T-helper 1 cell (primary cell): ENCODE measurements at places on chromosomes 2 and 18.

DNA sequence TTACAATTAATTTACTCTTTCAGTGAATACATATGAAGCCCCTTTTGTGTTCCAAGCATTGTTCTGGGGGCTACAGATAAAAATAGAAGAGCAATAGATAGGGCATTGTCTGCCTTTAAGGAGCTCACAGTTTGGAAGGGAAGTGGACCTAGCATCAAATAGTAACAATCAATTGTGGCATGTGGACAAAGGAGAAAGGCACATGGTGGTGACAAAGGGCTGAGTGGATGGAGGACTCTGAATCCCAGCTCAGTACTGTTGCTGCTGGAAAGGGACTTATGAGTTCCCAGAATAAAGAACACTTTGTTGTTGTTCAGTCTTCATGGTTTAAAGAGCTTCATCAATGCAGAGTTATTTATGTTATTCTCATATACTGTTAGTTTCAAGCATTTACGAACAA is 217.7 kb downstream of the HRH4 start:
- DNase-seq, result no peak

DNA sequence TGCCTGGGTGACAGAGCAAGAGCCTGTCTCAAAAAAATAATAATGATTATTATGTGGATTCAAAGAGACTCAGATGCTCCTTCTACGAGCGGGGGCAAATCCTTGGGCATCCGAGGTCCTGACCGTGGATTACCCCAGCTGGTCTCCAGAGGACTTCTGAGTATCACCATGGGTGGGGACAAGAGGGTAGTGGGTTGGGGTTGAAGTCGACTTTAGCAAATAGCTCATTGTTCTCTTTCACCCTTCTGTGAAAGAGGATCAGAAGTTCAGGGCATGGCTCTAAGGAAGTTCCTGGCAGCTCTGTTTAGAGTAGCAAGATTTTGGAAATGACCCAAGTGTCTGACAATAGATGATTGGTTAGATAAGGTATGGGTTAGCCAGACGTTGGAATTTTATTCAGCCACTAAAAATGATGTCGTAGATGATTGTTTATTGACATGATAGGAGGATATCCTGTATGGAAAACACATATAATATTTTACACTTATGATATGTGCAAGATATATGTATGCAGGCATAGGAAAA is 59.0 kb upstream of the SPRED2 start:
- DNase-seq, result no peak

GRCh38 chr18:73690222-73690621 is 457.4 kb downstream of the FBXO15 start:
- DNase-seq, result no peak

GRCh38 chr18:79062806-79063205 is 6.4 kb upstream of the ATP9B start:
- no peak for DNase-seq

GRCh38 chr2:215191477-215191876 is 53.1 kb upstream of the ABCA12 start:
- DNase-seq, result no peak

- no peak for DNase-seq
Observed at GRCh38 chr2:50620783-50621182, 411.1 kb downstream of the NRXN1 start.

- no peak for DNase-seq
Observed at GRCh38 chr2:85865539-85866164, 23.1 kb downstream of the ST3GAL5 start.

GRCh38 chr2:100427627-100428258 is 10.3 kb upstream of the CHST10 start:
- DNase-seq, result peak; percentile 23

DNA sequence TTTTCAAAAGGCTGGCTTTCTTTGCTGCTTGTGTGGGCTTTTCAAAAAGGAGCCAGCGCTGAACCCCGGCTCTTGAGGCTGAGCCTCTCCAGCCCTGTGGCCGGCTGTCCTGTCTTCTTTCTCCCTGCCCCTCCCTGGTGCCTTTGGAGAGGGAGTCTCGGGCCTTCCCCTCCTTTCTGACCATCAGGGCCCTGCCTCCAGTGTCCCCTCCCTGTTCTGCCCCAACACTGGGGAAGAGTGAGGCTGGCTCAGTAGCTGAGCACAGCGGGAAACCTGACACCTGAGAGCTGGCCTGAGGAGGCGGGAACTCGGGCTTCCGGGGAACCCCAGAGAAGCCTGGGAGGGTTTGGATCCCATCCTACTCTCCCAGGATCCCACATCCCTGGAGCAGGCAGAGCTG is 232.1 kb downstream of the LOXHD1 start:
- DNase-seq, result no peak

GRCh38 chr2:59627599-59627998 is 925.9 kb downstream of the BCL11A start:
- DNase-seq, result no peak

DNA sequence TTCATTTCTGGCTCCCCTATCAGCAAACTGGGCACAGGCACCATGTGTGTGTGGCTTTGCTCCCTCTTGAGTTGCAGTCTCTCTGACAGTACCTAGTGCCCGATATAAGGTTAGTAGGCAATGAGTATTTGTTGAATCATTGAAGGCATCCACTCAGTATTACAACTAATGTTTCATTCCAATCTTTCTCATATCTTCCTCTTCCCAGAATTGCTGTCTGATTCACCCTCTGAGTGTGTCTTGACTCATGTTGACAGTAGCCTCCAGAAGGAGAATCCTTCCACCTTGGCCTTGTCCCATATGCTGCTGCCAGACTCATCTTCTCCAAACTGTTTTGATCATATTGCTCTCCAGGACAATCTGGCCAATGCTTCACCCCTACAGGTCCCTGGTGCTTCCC is 202.5 kb downstream of the LRRTM1 start:
- DNase-seq, result no peak

DNA sequence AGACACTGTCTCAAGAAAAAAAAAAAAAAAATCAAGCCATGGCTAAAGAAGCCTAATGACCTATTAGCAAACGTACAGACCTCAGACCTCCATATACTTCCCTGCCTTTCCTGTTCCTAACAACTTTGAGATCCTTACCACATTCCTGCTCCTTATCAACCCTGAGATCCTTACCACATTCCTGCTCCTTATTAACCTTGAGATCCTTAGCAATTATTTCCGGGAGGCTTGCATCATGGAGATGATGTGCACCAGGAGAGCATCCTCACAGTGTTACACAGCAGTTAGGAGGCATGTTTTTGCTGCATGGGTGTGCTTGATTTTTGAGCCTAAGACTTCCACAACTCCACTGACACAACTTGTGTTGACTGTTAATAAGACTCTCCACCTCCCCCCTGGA is 54.6 kb upstream of the RASGRP3 start:
- no peak for DNase-seq

GRCh38 chr2:54834721-54835120 is 111.3 kb downstream of the EML6 start:
- no peak for DNase-seq

DNA sequence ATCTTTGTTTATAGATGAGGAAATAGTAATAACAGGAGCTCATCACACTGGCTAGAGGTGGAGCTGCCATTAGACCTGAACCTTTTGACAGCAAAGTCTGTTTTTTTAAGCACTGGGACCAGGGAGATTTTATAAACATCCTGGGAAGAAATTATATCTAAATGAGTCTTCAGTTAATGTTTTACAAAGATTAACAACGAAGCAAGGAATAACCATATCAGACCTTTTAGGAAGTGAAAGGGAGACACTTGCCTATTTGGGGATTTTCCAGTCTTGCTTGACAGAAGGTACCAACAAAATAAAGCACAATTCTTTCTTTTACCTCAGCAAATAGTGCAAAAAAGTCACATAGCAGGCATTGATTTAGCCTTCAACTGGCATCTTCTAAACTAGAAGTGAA is 777.0 kb downstream of the CPS1 start:
- no peak for DNase-seq

DNA sequence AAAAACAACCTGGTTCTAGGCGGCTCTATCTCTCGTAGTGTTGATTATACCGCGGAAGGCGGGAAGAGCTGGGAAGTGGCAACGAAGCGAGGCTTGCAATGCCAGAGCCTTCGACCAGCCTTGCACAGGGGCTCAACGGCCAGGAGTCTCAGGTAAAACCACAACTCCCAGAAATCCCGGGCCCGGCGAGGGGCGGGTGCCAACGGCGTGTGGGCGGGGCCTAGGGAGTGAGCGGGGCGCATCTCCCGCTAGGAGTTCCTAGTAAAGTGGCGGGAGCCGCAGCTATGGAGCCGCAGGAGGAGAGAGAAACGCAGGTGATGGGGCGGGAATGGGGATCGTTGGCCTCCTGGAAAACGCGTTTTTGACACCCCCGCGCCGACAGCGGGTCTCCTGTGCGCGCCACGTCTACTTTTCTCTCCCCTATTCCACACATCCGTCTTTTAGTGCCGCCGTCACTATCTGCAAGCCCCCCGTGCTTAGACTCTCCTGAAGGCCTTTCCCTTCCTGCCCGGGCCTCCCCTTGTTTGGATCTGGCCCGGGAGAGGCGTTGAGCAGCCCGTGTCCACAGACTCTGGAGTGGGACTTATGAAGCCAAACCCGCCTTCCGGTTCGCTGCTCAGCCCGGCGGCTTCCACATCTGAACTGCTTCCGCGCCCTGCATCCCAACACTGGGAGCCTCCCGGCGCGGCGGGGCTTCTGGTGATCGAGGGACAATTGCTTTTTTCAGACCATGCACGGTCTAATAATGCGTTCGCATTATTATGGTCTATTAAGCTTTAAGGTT is at the start of gene HAUS1:
Gene HAUS1 (plus strand): TSS at position 258 of the 784 bp plus-strand sequence. CDS start 27 bp downstream, at position 285.
- peak; percentile 75 for DNase-seq

GRCh38 chr2:222057347-222058073 is 241.3 kb downstream of the PAX3 start:
- DNase-seq, result no peak

DNA sequence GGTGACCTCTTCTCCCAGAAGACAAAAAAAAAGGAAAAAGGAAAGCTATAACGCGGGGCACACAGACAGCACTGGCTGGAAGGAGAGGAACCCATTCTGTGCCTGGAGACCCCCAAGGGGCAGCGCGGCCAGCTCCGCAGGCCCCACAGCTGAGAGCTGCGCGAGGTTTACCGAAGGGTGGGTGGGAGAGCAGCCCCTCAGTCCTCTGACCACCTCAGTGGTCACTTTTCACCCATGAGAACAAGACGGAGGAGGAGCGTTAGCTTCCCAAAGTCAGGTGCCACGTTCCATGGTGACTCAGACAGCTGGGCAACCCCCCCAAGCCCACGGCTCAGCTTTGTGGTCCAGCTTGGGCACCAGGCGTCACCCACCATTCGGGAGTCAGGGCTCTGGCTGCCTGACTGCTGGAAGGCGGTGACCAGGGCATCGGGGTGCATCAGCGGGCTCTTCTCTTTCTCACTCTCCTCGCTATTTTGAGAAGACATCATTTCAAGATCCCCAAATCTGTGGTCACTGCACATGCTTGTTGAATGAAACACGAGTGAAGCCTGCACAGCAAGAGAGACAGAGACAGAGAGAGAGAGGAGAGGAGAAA is 35.2 kb downstream of the RPL31 start:
- DNase-seq, result no peak

GRCh38 chr2:237210763-237211162 is 125.1 kb downstream of the COPS8 start:
- DNase-seq, result no peak

DNA sequence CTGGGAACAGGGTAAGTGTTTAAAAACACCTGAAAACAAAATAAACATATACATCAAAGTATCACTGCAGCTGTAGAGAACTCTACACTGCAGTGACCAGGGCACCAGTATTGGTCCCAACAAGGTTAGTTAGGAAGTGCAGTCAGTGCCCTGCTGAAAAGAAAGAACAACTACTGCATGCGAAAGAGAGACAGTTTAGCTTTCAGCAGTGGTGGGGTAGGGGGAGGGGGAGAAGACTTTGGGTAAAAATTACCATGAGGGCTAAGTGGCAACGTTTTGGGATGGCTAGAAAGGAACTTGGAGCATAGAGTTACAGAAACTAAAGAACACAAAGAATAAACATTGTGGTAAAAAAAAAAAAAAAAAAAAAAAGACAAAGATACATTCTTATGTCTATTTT is 112.1 kb downstream of the UPP2 start:
- no peak for DNase-seq

- no peak for DNase-seq
Observed at GRCh38 chr2:17519486-17519885, 1.2 kb upstream of the RAD51AP2 start.

GRCh38 chr2:222877556-222878300 is 16.9 kb downstream of the ACSL3 start:
- DNase-seq, result no peak

DNA sequence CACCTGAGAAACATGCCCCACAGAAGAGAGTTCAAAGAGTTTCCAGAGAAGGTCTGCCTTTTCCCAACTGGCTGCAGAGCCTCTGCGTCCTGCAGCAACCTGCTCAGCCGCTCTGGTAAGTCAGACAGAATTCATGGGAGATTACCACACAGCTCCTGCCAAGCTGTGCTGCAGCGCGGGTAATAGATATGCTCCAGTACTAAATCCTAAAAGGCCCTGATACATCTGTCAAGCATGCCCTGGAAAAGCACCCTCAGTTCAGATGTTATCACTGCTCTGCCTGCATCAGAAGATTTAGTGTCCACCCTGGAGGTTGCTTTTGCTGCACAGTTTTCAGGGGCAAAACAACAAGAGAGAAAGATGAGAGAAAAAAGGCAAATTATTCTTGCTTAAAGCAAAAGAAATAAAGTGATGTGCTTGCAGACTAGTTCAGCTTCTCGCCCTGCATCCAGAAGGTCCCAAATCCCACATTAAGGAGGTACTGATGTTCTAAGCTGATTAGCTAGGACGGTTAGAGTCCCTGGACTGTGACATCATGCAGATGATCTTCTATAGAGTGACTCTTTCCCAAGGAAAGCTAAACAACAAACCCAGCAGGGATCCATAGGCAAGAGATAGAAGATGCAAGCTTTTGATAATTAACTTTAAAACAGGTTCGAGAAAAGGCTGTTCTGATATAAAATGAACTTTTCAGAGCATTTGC is 488.6 kb downstream of the BCL11A start:
- DNase-seq, result no peak

DNA sequence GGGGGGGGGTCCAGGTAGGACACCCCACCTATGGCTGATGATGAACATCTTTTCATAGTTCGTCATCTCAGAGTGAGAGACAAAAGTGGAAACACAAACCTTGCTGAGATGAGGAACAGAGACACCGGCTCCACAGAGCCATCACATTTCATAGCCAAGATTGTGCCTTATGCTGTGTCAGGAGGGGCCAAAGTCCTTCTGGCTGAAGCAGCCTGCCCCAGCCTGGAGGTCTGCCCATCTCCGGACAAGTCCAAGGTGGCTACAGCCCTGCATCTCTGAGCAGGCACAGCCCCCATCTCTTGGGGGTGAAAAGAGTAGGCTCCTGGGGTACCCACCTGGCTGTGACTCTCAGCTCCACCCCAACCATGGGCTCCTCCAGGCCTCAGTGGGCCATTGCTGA is 70.3 kb downstream of the ZBTB7C start:
- DNase-seq, result no peak

DNA sequence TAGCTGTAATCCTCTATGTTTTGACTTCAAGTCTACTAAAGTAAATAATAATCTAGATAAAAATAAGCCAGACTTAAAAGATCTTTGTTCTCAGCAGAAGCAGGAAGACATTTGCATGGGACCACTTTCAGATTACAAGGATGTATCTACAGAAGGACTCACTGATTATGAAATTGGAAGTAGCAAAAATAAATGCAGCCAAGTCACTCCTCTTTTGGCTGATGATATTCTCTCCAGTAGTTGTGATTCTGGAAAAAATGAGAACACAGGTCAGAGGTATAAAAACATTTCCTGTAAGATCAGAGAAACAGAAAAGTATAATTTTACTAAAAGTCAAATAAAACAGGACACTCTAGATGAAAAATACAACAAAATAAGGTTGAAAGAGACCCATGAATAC is 338.4 kb downstream of the ZNF804A start:
- no peak for DNase-seq
